ENCODE measurements at places on chromosomes 2 and 18.

GRCh38 chr2:10865841-10866240 lies 45.9 kb upstream of the KCNF1 start:
- DNase-seq, result no peak

DNA sequence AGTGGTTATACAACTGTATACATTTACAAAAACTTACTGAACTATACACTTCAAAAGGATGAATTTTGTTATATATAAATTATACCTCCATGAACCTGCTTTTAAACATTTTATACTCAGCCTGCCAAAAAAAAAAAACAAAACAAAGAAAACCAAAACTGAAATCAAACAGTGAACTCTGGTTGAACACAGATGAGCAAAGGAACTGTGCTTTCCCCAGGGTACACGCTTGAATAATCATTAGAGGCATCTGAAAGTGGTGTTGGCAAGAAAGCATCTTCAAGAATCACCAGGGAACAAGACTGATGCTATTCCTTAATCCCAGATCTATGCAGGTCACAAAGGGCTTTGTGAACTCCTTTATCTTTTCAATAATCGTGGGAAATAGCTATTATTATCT lies 77.0 kb upstream of the LYPD1 start:
- no peak for DNase-seq

- no peak for DNase-seq
These were observed 203.5 kb upstream of the SALL3 start for GRCh38 chr18:78776151-78776550.

DNA sequence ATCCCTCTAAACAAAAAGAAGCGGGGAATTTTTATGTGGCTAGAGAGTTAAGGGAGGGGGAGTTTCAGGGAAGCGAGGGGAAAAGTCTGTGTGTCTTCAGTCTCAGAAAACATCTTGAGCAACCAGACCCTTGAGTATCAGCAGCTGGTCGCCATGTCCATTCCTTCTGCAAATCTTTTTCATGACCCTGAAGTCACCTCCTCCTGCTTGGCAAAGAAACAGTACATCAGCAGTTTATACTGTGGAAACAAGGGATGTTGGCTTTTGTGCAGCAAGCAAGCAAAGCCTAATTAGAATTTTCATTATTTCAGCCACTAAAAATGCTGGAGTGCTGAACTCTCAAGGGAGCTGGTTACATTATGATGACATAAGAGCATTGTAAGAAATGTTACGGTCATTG lies 187.4 kb upstream of the SLC8A1 start:
- DNase-seq, result no peak

- no peak for DNase-seq
These were observed 336 bp downstream of the THNSL2 start for GRCh38 chr2:88170472-88170892.

GRCh38 chr2:109055435-109055834 lies 66.4 kb upstream of the EDAR start:
- no peak for DNase-seq

GRCh38 chr18:51164761-51165281 lies 32.7 kb downstream of the MEX3C start:
- DNase-seq, result peak; percentile 67
